Stimulated activated memory B cell treated with anti-CD40 and anti-IgM and Interleukin-4, amounts not matched to agents 10 μg/mL and 1 μg/mL and 100 μg/mL, for 72 hours (primary cell): ENCODE measurements at places on chromosomes 5 and 9.

DNA sequence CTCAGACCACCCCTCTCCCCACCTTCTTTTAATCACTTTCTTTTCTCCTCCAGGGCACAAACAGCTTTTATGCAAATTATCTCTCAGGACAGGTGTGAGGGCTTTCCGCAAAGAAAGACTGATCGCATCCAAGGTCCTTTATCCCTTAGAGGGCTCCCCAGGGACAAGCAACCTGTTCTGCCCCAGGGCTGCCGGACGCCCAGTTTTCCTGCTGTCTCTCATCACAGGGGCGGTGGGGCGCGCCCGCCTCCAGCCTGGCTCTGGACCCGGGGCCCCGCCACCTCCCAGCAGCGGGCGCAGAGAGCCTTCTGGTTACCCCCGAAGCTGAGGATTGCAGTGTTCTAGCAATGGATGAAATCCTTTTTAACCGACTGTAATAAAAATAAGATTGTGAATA lies 266.1 kb downstream of the CWC27 start:
- ATAC-seq, result peak; percentile 3

GRCh38 chr5:72115296-72115695 lies 8.0 kb downstream of the MAP1B start:
- ATAC-seq, result no peak

DNA sequence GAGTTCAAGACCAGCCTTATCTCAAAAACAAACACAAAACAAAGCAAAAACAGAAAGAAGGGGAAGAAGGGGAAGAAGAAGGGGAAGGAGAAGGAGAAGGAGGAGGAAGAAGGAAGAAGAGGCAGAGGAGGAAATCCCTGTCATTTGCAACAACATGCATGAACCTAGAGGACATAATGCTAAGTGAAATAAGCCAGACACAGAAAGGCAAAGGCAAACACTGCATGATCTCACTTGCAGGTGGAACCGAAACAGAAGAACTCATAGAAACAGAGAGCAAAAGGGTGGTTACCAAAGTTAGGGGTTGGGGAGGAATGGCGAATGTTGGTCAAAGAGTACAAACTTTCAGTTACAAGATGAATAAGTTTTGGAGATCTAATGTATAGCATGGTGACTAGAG lies 135.4 kb downstream of the UGCG start:
- peak; percentile 65 for ATAC-seq

DNA sequence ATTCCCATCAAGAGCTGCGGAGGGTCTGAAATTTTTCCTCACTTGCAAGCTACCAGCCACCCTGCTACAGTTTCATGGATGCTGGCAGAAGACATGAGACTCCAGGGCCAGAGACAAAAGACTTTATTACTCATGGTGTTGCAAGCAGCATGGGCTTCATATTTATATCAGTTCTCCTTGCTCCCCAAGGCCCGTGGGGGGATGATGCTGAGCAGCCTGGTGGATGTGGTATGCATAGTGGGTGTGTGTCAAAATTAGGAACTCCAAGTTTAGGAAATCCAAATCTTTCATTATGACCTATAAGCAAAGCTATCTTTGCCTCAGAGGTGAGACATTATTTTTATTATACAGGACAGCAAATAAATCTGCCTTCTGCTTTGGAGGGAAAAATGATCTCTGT lies 105.7 kb upstream of the ALDH1B1 start:
- no peak for ATAC-seq

DNA sequence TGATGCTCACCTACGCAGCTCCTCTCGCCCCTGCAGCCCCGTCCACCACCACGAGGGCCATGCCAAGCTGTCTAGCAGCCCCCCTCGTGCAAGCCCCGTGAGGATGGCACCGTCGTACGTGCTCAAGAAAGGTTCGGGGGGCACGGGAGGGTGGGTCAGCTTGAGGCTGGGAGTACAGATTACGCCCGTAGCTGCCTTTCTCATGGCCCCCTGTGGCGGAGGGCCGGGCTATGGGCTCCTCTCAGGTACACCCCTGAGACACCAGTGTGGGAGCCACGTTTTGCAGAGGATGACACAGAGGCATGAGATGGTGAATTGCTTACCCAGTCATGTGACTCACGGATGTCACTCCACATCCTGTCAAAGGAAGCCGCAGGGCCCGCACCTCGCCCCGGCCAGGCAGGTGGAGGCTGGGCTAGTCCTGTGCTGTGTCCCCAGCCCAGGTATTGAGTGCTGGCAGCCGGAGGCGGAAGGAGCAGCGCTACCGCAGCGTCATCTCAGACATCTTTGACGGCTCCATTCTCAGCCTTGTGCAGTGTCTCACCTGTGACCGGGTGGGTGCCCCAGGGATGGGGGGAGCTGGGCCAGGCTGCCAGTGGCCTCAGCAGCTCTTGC lies 33.7 kb downstream of the USP20 start:
- peak; percentile 75 for ATAC-seq

DNA sequence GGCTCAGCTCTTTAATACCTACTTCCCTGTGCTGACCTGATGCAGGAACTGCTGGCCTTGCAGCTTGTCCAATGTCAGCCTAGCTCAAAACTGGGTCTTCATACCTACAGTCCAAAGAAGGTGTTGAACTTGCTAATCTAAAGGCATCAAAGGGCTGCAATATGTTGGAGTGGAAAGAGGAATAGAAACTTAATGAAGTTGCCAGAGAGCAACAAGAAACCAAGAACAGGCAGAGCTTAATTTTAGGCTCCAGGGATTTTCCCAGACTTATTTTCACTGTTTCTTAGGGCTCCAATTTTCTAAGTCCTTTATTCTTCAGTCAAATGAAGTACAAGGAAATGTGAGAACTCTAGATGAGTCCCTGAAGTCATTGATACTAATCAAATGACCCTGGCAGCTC lies 17.6 kb upstream of the ERCC6L2 start:
- peak; percentile 82 for ATAC-seq

DNA sequence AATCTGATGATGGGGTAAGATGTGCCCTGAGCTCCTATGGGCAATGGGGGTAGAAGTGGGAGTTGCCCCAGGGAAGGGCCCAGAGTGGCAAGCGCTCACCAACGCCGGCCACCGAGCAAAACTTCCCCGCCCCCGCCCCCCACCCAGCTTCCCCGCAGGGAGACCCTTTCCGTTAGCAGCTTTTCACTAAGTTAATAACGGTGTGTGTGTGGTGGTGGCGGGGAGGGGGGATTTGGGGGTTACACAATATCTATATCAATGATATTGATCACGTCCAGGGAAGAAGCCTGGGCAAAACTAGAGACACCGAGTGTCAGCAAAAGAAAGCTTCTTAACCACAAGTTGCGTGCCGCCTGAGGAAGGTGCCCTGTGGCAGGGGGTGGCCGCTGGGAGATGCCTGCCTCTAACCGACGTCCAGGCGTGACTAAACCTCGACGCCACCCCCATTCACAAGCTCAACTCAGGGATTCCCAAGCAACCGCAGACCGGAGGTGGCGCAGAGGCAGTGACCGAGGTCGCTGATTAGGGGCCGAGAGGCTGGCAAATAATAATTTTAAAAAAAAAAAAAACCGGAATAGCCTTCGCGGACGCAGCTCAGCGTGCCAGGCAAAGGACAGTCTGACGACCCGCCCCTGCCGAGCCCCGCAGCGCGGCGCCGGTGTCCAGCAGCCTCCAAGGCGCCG lies 222.6 kb downstream of the MEF2C start:
- ATAC-seq, result no peak

GRCh38 chr5:14663734-14664269 lies 716 bp upstream of the OTULIN start:
- ATAC-seq, result peak; percentile 18

DNA sequence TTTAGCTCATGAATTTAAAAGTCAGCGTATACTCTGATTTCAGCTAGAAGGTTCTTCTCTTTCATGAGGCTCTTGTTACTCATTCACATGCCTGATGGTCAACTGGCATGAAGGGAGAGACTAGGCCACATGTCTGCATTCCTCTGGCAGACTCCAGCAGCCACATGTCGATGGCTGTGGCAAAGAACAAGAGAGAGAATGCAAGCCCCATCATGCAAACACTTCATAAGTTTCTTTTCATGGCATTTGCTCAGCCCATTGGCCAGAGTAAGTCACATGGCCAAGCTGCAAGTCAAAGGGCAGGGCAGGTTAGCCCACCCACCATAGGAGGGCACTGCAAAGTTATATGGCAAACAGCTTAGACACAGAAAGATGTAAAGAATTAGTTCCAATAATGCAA lies 5.4 kb downstream of the KCNV2 start:
- no peak for ATAC-seq

GRCh38 chr9:8822667-8823025 lies 1023.1 kb upstream of the DMAC1 start:
- no peak for ATAC-seq

GRCh38 chr5:169584998-169585451 lies 1.5 kb downstream of the SPDL1 start:
- ATAC-seq, result no peak

DNA sequence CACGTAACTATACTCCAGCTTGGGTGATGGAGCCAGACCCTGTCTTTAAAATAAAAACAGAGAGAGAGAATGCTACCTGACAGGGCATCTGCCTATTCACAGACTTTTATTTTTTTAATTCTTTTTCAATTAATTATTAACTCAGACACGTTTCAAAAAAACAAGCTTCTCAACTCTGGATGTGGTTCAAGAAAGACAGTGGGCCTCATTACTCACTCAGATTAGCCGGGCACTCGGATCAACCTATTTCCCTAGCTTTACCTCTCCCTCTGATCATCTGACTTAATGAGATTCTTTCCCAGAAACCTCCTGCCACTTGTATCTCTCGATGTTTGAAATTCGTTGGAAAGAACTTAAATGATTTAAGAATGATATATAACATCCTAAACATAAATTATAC lies 134.1 kb downstream of the TRPM6 start:
- ATAC-seq, result no peak

DNA sequence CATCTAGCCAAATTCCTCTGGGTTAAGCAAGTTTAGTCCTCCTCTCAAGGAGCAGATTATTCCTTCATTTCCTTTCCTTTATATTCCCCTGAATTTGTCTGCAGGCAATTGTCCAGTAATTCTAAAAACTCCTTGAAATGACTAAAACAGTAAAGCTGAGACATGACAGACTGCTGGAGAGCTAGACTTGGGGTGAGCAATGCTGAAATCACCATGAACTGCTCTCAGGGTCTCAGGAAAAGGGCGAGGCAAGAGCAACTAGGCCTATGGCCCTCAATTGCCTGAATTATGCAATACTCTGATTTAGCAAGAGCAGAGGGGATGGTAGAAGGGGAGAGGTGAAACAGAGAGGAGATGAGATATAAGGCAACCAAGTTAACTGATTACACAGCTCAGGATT lies 172.9 kb upstream of the NREP start:
- no peak for ATAC-seq

DNA sequence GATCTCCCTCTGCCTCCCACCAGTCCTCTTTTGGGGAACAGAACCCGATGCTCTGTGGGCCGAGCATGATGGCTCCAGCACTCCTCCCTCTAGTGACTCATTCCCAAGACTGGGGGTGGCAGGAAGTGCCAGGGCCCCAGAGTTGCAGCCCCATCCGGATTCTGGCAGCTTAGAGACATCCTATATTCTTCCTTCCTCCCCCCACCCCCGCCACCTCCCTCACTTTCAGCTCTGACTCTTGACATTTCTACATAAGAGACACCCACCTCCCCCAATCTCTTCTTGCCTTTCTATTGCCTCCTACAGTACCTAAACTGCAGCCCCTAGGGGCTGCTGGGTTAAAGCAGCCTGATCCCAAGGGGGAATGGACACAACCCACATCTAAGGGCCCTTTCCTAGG lies 47.1 kb upstream of the MATR3 start:
- peak; percentile 61 for ATAC-seq

DNA sequence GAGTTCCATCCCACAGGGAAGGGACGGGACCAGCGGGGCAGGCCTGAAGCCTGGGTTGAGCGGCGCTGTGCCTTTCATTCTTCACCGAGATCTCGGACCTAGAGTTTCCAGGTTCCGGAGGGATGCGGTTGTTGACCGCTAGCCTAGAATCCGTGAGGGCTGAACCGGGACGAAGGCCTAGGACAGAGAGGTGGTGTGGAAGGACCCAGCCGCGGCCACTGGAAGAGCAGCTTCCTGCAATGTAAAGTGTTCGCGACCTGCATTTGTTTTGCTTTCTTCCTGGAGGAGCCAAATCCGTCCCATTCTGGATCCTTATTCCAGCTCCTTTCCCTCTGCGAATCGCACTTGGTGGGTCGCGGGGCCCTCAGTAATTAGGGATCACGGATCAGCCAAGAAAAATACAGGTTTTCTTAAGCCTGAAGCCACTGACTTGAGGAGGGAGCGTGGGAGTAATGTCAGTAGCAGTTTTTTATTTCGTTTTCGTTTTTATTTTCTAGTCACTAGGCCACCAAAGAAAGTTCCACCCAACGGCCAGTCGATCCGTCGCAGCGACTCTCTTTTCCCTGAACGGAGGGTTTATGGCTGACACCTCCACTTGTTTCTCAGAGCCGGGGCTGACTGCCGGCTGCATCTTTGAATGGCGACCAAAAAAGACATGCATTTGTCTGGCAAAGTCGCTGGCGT lies 48.6 kb downstream of the ANXA2R start:
- peak; percentile 34 for ATAC-seq

- peak; percentile 71 for ATAC-seq
Measured at GRCh38 chr9:109311731-109312130, 9.1 kb downstream of the EPB41L4B start.

DNA sequence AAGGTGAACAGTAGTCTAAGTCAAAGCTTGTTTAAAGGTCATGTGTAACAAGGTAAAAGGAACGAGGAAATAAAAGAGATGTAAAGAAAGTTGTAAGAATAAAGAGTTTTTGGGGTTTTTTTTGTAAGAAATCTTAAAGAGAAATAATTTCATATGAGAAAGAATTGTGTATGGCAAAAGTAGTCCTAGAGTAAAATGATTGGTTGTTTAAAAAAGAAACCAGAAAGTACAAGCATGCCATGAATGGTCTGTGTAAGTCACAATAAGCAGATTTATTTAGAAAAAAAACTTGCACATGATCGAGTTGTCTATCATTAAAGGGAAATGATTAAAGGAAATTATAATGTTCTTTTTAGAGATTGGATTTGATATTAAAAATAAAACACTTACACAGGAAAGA lies 172.6 kb upstream of the TUSC1 start:
- ATAC-seq, result no peak

DNA sequence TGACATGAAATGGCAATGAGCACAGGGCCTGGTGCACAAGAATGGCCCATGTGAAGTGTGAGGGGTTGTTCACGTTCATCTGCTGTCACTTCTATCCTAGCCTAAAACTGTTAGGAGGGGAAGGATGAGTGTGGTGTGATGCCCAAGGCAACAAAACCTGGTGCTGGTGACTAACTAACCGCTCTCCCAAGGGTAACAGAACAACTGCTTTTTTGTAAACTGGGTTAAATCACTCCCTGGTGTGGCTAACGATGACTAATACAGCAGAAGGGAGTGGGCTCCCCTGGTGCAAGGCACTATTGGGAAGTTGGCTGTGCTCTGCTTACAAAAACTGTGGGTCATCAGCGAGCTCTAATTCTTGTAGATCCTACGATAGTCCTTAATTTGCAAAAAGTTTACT lies 103.2 kb upstream of the VCAN start:
- ATAC-seq, result no peak
